ENCODE measurements at places on chromosomes 4 and X. TPM values are rescaled to one million over a fixed set of nuclear protein-coding genes. Genes with fewer than 3 reads are reported as not detected.

CTAG2 gene
- total RNA-seq = not detected

MAML3 gene
- 14.6 TPM for total RNA-seq

COL4A5 gene
- total RNA-seq = 5.6 TPM

DNA sequence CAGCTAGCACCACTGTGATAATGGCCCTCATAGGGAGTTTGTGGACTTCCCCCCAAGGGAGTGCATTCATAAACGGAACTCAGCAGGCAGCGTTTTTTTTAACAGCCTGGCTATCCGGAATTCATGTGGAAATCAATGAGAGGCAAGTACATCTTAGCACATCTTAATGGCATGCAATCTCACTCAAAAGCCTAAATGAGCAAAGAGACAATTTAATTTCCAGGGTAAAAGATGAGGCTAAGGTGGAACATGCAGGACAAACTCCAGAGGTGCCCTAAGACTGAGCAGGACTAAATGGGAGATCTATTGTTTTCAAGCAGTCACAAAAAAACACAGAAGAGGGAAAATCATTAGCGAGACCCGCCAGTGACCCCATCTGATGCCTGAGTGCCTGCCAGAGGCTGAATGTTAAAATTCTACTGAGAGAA, 243.5 kb upstream of the KCNIP4 start:
- DNase-seq = no peak

DNA sequence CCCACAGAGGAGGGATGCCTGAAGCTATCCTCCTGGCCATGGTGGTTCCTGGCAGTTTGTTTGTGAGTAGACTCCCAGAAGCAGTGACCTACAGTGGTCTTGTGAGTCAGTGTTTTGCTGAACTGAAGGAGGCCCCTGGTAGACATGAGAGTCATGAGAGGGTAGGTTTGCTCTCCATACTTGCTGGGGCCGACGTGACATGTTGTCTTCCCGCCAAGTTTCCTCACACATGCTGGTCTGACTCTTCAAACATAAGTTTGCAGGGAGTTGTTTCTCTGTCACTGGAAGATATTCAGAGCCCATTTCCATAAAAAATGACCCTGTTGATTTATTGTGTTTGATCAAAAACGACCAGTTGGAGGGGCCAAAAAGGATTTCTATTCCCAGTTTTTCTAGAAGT, 131.1 kb upstream of the SCML1 start:
- no peak for DNase-seq

DNA sequence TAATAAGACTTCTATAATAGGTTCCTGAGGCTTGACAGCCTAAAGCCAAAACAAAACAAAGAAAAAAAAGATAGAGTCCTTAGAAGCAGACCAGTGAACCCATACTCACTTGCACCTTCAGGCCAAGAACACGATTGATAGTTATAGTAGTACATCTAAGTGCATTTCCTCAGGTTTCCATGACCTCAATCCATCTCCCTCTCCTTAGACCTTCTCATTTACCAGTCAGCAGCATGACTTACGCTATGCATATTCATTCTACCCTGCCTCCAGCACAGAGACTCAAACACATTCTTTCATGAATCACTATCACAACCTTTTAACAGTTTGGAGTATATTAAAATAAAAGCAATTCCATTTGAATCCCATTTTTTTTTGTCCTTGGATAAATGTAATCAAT, 855.6 kb downstream of the CCSER1 start:
- no peak for DNase-seq

DNA sequence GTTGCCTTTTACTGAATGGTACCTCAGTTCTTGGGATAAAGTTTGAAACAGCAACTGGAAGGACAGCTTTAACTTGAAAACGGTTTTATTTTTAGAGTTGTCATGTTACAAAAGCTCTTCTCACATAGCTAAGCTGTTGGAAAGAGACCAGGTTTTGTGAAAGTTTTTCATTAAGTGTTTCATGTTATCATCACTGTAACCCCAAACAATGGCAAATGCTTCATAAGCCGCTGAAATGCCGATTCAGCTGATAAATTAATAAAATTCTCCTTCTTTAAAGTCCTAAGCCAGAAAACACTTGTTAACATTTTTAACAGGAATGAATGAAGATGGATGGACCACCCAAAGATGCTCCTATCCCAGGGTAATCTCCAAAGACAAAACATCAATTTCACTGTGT, 76.1 kb upstream of the IRF2 start:
- DNase-seq = no peak

GRCh38 chr4:125522588-125522987, 207.8 kb downstream of the FAT4 start:
- no peak for DNase-seq
